Right lung (tissue), 10 donors: ENCODE measurements at places on chromosomes 7 and 10. TPM values are rescaled to one million over a fixed set of nuclear protein-coding genes. Genes with fewer than 3 reads are reported as not detected.

The GDF2 gene
- 0.28 TPM for polyA plus RNA-seq

The KCNH2 gene
- polyA plus RNA-seq: 6.3 TPM

GRCh38 chr7:93298206-93298605, 66.0 kb downstream of the VPS50 start:
- DNase-seq: no peak

- DNase-seq: peak; percentile 91
Observed at GRCh38 chr7:158534598-158534997, 53.0 kb downstream of the PTPRN2 start.

DNA sequence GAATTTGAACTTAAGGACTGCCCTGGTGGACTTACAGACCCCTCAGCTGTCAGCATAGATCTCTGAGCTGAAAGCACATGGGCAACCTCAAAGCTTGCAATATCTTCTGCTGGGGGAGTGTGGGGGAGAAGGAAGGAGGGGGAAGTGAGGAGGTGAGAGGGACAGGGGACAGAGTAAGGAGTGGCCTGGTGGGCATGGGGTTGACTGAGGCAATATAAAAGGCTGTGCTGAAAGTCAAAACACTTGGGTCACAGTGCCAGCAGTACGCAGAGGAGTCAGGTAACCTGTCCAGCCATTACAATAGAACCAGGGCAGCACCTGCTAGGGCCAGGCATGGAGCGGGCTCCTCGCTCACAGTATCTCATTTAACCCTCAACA, 43.2 kb downstream of the PPP1R3C start:
- DNase-seq: no peak

The SYCE1 gene
- 0.28 TPM for polyA plus RNA-seq

The RBP3 gene
- 0.06 TPM for polyA plus RNA-seq

The PON3 gene
- 11.9 TPM for polyA plus RNA-seq

DNA sequence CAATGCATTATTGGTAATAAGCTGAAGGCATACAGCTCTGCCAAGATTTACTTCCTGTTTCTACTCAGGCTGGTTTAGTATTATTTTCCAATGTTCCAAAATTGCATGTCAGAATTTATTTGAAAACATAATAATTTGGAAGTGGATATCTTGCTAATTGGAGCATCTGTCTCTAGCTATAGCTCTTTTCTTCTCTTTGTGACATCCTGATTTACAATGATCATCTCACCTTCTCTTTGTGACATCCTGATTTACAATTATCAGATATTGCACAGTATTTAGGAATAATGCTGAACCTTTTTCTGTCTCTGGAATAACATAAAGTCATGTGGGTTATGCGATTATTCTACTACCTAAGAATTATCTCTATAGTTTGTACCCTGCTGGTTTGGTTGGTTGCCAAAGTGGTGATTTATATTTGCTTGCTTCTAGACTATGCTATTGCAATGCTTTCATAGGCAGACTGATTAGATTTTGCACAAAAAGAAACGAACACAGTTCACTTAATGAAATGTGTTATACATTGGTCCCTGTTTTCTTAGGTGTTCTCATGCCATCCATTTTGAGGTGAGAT, 44.3 kb upstream of the CABCOCO1 start:
- DNase-seq: no peak

DNA sequence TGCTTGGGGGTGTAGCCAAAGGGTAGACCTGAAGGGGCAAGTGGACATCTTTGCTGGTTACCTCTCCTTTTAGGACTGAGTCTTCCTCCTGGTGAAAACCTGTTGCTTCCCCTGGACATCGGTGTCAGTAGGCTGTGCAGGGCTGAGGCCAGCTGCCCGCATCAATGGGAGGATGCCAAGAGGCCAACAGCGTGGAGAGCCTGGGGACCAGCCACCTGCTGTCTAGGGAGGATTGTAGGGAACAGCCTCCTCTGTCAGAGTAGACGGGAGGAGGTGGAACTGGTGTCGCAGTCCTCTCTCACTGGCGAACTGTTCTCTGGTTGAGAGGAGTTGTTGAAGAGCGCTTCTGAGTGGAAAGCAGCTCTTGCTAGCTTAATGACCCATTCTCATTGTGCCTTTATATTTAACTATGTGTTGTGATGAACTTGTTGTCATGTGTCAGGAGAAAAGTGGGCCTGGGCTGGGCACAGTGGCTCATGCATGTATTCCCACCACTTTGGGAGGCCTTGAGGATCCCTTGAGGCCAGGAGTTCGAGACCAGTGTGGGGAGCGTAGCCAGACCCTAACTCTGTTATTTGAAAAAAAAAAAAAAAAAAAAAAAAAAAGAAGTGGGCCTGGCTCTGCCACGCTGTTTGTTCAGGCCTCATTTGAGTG, 1.8 kb downstream of the SUFU start:
- DNase-seq: no peak

The OR2A12 gene
- 0.04 TPM for polyA plus RNA-seq

The MICALL2 gene
- 6.9 TPM for polyA plus RNA-seq

GRCh38 chr7:28539289-28539981, 127.1 kb downstream of the CREB5 start:
- no peak for DNase-seq

The MEST gene
- 456 TPM for polyA plus RNA-seq

The RPEL1 gene
- 0.09 TPM for polyA plus RNA-seq

DNA sequence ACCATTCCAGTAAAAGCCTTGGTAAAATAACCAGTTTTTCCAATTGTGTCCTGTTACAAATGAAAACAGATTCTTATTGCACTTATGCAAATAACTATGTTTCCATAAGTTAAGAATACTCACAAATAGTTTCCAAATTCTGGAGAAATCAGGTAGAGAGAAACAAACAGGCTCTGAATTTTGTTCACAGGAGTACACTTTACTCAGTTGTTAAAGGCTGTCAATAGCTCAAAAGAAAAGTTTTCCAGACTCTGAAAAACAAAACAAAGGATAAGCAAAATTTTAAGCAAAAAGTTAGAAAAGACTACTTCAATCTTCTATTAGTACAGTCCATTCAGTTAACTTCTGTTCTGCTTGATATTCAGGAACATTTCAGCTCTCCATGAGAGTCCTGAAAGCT, 32.8 kb upstream of the ZNF365 start:
- DNase-seq: no peak

GRCh38 chr7:120052884-120053382, 220.0 kb upstream of the KCND2 start:
- peak; percentile 41 for DNase-seq

DNA sequence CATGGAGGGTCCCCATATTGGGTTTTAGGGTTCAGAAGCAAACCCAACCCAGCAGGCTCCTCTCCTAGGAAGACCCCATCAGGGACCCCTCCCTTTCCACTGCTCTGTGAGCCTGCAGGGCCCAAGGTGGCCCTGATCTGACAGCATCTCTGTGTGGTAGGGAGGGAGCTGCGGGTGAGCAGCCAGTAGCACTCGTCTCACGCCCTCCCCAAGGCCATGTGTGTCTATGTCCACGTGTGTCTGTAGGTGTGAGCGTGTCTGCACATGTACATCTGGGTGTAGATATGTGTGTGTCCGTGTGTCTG, 103.5 kb upstream of the FAM20C start:
- DNase-seq: no peak

- no peak for DNase-seq
Observed at GRCh38 chr7:158416283-158416933, 171.2 kb downstream of the PTPRN2 start.

The UPK3B gene
- 56.1 TPM for polyA plus RNA-seq

- DNase-seq: no peak
Observed at GRCh38 chr10:35739998-35740397, 97.9 kb upstream of the FZD8 start.

DNA sequence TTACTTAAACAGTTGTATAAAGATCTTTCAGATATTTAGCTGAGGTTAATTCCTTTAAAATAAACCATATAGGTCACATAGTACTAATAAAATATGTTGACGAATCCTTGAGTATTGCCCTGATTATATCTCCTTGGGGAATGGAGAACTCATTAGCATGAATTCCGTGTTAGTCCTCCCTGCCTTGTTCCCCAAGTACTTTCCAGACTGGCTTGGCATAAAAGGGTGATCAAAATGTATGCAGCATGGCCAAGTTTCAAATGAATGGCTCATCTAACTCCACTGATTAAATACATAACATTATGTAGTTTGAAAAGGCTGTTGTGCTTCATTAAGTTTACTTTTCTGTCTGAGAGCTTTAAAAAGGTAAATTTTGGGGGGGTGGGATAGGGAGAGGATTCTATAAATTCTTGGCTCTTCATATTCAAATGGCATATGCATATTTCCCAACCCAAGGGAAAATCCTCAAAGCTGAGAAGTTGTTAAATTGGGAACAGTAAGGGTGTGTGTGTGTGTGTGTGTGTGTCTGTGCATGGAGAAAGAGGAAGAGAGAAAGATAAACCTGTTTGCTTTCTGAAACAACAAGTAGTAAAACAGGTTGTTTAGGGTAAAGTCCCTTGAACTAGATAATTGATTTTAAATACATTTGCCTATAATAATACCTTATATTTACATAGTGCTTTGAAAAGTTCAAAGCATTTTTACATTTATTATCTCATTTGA, 4.8 kb upstream of the ADD3 start:
- DNase-seq: no peak

DNA sequence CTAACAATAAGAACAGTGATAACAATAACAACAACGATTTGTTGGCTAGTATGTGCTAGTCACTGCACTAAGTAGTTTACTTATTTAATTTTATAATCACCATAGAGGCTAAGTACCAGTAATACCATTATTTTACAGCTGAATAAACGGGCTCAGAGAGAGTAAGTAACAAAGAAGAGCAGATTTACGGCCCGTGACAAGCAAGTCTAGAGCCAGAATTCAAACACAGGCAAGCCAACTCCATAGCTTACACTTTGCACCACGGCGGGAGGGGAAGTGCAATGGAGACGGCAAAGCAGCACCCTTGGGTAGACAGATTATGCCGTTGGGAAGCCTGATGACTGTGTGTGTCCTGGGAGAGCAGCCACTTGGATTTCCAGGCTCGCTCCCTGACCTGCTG, 1.2 kb upstream of the OR6V1 start:
- DNase-seq: no peak

- no peak for DNase-seq
Observed at GRCh38 chr7:75739796-75740672, 1.3 kb upstream of the HIP1 start.

The CDHR3 gene
- polyA plus RNA-seq: 33.8 TPM

DNA sequence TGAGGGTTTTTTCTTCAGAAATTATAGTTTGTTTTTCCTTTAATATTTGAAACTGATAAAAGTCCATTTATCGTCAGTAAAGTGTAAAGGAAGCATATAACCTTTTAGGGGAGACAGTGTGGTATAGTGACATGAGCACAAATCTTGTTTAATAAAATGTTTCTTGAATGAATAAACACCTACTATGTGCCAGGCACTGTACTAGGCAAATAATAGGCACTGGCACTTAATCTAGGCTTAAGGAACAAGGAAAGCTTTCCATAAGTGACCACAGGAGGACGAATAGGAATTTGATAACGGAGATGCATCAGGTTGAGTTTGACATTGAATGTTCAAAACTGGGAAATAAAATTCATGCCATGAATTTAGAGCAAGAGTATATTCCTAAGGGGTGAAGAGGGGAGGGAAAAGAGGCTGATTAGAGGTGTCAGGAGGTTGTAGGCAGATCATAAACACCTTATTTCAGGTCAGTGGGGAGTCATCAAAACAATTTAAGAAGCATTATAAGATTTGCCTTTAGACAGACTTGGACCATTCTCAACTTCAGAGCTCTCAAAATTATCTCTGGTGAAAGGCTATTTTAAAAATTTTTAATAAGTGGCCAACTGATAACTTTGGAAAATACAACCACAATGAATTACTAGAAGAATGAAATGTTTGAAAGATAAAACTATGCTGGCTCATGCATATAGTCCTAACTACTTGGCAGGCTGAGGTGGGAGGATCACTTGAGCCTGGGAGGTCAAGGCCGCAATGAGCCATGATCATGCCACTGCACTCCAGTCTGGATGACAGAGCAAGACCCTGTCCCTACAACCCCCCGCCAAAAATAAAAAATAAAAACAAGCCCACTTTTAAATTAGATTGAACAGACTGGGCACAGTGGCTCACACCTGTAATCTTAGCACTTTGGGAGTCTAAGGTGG, 22.4 kb downstream of the RALA start:
- no peak for DNase-seq

DNA sequence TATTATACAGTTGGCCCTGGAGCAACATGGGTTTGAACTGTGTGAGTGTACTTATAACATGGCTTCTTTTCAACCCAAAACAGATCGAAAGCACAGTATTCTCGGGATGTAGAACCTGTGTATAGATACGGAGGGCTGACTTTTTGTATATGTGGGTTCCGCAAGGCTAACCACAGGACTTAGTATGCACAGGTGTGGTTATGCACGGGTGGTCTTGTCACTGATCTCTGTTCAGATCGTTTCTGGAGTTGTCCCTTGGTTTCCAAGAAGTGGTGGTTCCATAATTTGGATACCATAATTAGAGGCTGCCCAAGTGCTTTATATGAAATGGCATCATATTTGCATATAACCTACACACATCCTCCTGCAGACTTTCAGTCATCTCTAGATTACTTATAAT, 10.9 kb upstream of the BHLHA15 start:
- DNase-seq: no peak

DNA sequence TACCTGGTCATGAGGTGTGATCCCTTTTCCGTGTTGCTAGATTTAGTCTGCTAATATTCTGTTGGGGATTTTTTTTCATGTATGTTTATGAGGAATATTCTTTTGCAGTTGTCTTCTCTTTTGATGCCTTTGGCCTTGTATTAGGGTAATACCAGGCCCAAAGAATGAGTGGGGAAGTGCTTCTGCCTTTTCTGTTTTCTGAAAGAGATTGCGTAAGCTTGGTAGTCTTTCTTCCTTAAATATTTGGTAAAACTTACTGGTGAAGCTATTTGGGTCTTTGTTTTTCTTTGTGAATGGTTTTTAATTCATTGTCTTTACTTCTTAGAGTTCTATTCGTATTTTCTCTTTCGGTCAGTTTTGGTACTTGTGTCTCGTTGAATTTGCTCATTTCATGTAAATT, 51.1 kb downstream of the SHH start:
- DNase-seq: no peak

DNA sequence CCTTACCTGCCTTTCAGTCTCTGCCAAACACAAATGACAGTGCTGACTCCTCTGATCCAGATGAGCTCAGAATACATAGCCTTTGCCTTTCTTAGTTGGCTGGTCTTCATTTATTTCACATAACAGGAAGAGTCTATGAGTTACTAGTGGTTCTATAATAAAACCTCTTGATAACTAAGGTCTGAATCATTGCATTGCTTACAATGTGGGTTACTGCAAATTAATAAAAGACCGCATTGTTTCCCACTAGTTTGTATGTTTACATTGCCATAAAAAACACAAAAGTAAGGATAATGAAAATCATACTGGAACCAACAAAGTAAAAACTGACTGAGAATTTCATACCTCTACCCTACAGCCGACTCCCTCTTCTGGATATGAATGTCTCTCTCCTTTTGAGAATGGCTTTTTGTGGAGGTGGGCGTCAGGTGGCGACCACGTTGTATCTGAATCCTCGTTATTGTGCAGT, 62.0 kb upstream of the AKR1E2 start:
- DNase-seq: no peak

DNA sequence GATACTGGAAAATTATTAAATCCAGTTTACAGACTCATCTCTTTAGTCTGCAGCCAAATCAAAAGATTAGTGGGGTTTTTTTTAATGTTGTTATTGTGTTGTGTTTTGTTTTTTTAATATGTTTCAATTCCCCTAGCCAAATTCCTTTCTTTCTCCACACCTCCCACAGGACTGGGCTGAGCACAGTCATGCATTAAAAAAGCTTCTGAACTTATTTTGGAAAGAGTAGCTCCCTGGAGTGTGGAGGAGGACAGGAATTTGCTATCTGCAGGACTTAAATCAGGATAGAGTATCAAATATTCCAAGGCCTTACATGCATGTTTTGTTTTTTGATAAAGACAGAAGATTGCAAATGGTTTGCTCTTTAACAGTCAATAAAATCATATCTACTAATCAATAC, 90.7 kb downstream of the GNAI1 start:
- no peak for DNase-seq
